Hippocampal formation (tissue), 2 donors: ENCODE measurements at places on chromosomes 7 and 10.

GRCh38 chr10:88920986-88921593 lies 31.5 kb downstream of the ACTA2 start:
- no peak for DNase-seq

GRCh38 chr7:130063036-130063435 lies 7.3 kb upstream of the KLHDC10 start:
- no peak for DNase-seq

DNA sequence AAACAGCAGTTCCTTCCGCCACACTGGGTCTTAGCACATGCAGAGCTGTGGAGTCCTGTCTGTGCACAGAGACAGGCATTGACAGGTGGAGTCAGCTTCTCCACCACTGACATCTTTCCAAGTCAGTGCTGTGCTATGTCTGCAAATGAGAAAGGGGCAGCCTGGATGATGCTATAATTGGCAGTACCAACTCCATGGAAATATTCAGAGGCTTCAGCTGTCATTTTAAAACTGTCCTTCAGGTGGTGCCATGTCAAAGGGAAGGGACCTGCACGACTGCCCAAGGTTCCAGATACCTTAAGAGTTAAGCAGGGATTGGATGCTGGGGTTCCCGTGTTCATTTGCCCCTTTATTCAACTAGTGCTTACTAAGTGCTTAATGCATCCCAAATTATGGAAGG lies 258.0 kb upstream of the PRKCQ start:
- no peak for DNase-seq

DNA sequence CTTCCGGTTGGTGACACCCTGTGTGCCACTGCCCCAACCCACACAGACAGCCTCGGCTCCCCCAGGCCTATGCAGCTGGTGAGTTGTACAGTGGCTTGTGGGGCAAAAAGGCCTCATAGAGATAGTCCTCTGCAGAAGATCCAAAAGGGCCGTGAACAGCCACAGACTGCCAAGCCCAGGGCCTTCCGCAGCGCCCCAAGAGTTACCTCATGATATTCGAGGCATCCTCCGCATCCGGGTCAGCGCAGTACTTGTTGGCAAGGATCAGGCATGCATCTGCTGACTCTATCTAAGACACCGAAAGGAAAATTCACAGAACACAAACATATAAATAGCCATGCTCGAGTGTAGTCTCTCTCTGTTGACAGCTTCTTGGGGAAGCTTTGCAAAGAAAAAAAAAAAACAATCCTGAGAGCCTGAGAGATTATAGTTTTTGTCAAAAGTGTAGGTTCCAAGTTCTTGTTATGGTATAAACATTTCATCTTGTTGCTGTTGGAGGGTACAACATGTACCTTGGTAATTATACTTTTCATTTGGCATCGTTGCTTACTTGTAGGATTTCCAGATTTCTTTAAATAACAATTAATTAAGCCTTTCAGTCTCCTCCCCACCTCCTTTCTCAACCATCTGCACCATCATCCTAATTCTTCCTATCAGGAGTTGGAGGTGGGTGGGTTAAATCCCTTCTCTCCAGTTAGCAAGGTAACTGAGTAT lies 553.0 kb downstream of the KCNMA1 start:
- no peak for DNase-seq

DNA sequence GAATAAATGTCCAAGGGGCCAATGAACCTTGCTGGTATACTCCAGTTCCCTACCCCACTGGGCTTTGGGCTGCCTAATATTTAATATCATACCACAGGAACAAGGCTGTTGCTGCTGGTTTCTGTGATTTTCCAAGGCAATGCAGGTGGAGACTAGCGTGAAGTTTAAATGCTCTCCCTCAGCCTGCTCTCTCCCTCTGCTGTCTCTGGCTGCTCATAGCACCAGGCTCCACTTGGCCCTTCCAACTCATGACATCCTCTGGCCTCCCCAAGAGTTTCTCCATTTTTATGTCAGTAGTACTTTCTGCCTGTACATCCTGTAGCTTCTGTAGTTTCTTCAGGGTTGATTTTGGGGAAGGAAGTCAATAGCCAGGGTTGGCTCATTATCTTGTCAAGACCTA lies 103.5 kb downstream of the LHFPL3 start:
- DNase-seq = no peak

- DNase-seq = no peak
These were observed 142.8 kb upstream of the CALCR start for GRCh38 chr7:93717217-93717900.

- DNase-seq = no peak
These were observed 24.0 kb downstream of the AGK start for GRCh38 chr7:141575164-141575563.

- DNase-seq = no peak
These were observed 95.2 kb upstream of the FAM133B start for GRCh38 chr7:92685136-92686042.

GRCh38 chr10:14565199-14565598 lies 209.5 kb downstream of the FAM107B start:
- DNase-seq = no peak

DNA sequence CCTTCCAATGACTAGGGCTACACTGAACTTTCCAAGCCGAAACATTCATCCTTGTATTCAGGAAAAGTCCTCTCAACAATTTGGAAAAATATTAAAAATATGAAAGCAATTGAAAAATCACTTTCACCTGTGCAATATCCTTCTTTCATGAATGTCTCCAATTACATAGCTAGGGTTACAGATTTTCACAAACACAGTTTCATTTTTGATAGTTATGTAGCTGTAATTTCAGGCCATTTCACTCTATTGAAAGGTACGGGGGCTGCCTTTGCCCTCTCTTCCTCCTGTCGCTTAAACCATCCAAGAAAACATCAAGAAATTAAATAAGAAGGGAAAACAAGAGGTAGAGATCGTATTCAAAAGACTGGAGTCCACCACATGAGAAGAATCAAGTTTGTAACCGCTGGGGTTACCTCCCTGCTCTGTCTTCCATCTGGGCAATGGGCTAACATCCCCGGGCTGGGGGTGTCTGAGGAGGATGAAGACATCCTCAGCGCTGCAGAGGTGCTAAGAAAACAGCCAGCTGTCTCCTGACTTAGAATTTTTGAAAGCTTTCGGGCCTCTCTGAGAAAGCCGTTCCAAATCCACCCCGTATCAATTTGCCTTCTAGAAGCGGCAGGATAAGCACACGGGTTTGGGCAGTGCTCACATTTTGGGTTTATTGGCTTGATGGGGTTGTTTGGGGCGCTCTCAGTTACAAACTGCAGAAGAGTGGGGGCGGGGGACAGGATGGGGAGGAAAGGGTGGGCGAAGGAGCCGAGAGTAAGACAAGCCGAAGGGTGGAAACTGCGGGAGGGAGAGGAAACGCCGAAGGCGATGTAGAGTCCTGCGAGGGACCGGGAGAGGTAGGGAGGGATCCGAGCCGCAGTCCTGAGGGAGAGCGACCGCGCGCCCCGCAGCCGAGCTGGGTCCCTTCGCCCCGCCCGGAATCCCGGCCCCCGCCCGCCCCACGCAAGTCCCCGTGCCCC lies 24.3 kb upstream of the VAX1 start:
- DNase-seq = no peak

GRCh38 chr7:41732436-41732785 lies 29.5 kb upstream of the INHBA start:
- DNase-seq = no peak

- no peak for DNase-seq
These were observed 12.3 kb downstream of the CFAP46 start for GRCh38 chr10:132929953-132930548.

DNA sequence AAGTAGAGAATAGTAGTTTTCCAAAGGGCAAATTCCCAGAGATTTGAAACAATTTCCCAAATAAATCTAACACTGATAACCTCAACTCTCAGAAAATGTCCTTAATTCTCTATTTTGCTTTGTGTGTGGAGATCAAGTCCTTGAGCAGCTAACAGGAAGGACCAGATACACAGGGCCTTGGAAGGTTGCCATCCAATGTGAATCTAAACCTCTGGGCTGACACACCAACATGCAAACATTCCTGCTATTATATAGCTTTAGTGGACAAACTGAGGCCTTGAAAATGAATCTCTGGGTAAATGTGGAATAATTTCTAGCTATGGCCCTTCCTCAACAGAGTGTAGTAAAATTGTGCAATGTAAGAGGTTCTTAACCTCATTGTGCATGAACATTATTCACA lies 44.1 kb upstream of the PARD3 start:
- DNase-seq = no peak

GRCh38 chr10:47297866-47298540 lies 2.0 kb upstream of the GDF10 start:
- DNase-seq = no peak

GRCh38 chr10:70462349-70462984 lies 16.1 kb upstream of the PALD1 start:
- DNase-seq = peak; percentile 46

GRCh38 chr7:36155811-36156361 lies 2.8 kb downstream of the EEPD1 start:
- no peak for DNase-seq

GRCh38 chr10:131496351-131497052 lies 185.0 kb upstream of the TCERG1L start:
- DNase-seq = no peak

DNA sequence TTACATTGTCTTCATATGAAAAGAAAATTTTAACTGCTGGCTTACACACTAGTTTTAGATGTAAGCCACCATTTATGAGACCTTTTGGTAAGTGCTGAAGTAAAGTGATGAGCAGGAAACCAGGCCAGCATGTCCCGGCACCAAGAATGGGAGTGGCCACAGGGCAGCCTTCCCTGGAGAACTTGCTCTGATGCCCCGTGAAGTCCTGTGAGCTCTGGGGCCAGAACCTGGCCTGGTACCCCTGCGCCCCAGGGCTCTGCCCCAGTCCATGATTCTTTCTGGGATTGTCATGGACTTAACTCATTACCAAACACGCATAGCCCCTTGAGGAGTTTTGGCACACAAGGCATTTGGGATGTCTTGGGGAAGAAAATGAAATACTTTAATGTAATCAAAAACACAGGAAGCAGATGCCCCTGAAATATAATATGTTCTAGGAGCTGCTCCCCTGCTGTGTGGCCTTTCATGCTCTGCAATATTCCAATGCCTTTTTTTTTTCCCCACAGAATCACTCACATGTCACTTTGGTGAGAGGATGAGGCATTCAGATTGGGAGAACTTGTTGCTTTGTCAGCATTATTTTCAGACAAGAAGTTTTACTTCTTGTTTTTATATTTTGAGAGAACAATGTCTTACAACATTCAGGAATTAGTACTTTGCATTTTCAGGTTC lies 53.1 kb upstream of the CXCL12 start:
- DNase-seq = no peak

DNA sequence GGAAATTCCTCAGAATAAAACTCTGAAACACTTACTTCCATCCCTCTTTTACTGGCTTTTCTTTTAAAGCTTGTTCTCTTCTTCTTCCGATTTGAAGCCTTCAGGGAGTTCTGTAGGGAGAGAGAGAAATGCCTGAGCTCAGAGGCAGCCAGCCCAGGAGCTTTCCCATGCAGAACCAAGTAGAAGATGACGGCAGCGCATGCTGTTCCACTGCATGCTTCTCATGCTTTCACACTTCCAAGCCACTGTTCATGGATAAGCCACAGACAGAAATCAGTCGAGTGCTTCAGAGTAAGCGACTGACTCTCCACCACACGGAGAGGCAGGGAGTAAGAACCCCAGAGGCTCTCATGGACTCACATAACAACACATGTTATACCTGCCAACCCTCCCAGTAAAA lies 237.3 kb downstream of the DGKI start:
- DNase-seq = no peak

DNA sequence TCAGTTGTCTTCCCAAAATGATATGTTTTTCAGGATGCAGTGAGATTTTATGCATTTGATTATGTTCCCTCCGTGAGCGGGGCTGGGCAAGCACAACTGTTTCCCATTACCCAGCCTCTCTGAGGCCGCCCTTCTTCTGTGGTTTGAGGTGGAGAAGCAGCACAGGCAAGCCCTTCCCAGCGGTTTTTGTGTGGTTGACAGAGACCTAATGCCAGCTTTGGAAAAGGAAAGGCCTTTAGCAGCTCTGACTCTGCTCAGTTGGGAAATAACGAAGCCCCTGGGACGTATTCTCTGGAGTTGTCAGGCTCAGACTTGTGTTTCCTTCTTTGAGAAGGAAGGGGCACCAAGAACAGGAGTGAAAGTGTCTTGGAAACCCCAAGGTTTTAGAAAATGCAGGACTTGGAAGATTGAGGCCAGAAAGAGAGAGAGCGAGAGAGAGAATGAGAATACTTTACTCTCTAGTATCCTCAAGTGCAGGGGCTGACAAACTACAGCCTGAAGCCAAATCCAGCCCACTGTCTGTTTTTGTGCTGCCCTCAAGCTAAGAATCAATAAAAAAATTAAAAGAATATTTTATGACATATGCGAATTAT lies 20.6 kb upstream of the PDCD4 start:
- no peak for DNase-seq

DNA sequence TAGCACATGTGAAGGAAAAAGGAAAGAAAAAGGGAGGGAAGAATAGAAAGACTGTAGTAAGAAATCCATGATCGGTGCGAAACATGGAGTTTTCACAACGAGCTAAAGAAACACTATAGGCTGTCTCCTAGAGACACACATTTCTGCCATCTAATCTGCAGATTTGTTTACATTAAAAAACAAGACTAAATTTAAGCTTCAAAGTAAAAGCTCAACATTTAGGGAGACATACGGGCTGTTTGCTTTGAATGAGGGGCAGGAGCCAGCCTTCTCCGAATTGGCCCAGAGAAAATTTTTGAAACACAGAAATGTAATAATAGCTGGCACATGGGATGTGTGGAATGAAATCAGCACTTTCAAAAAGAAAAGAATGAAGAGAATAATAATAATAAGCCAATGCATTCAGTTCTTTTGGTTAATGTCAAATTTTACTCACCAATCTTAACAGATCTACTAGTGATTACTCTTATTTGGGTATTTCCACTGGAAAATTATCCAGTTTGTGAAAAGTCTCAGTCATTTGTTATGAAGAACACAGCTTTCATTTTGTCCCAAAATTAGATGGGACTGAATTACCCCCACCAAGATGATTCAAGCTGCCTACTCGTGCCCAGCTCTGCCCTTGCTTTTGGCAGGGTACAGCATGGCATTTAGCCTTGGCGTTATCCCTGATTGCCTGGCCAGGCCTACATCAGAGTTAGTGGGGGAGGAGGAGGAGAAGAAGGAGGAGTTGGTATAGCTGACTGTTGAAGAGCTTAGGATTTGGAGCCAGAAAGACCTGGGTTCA lies 47.1 kb downstream of the MTURN start:
- DNase-seq = no peak

- DNase-seq = no peak
These were observed 46.7 kb downstream of the COBL start for GRCh38 chr7:51269911-51270310.
